ENCODE measurements at places on chromosomes 16 and 17.

DNA sequence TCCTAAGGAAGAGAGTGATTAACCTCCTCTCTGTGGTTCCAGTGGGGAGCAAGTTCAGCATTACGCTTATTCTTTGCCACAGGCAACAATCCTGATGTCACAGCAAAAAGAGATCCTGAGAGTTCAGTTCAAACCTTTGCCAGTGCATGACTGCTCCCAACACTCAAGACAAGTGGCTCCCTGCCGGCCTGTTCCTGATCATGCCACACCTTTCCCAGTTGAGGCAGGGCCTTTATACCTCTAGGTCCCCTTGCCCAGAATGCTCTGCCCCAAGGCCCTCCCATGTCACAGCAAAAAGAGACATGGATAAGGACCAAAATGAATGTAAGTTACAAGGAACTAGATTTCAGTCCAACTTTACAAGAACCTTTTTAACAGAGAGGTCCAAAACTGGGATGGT, 31.0 kb upstream of the ARHGAP23 start:
- DNase-seq: no peak

GRCh38 chr16:2786061-2786825, 1.1 kb downstream of the PRSS33 start:
- no peak for DNase-seq

DNA sequence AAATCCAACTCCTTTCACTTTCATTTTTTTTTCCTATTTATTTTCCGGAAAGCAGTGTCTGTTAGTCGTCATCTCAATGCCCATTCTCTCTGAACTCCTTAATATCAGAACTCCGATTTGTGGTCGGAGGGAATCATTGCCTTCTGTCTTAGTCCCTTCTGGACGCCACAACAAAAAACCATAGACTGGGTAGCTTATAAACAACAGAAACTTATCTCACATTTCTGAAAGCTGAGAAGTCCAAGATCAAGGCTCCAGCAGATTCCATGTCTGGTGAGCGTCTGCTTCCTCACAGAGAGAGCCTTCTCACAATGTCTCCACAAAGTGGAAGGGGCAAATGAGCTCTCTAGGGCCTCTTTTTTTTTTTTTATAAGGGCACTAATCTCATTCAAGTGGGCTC, 296.6 kb upstream of the CDH11 start:
- no peak for DNase-seq

- no peak for DNase-seq
Measured at GRCh38 chr16:11308493-11309283, 27.6 kb upstream of the PRM1 start.

GRCh38 chr17:12765548-12765947, 23.8 kb upstream of the ARHGAP44 start:
- no peak for DNase-seq

DNA sequence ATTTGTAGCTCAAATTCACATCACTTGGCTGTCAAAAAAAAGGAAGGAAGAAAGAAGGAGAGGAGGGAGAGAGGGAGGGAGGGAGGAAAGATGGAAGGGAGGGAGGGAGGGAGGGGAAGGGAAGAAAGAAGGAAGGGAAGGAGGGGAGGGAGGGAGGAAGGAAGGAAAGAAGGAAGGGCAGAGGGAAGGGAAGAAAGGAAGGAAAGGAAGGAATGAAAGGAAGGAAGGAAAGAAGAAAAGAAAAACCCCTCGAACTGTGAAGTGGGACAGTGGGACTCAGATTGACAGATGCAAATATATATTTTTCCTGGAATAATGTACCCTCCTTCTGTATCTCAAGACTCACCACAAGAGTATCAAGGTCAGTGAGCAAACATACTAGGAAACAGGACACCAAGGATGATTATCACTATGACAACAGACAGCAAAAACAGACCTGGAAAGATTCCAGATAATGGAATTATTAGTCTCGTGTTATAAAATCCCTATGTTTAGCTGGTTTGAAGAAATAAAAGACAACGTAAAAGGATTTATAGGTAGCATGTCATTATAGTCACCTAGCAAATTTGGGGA, 24.2 kb upstream of the ABCA3 start:
- no peak for DNase-seq

DNA sequence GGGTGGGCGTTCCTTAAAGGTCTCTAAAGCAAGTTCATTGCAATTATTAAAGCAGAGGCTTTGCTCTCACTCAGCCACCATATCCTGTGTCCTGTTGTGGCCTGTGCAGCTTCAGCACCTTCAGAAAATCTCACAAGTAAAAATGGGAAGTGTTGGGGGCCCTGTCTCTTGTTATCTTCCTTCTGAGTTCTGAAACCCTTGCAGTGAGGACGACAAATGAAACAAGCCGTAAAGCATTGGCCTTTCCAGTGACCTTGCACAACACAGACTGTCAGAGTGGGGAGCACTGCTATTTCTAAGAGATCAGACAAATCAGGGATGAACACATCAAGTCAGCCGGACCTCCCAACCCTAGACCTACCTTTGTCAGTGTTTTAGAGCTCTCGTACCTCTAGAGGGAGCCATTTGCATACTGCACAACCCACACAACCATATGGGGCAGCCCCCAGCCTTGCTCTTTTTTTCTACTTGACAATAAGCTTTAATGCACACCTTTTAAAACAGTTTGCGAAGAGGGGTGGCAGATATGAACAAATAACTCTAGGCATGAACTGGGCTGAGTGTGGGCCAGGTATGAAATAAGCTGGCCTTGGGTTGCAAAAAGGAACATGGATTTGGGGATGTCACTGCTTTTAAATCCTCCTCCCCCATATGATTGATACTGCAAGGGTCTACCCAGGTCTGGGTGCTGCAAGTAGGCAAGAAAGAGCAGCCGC, 89.8 kb downstream of the KATNIP start:
- no peak for DNase-seq

- peak; percentile 24 for DNase-seq
Measured at GRCh38 chr17:81153340-81153803, 11.9 kb upstream of the PVALEF start.

- no peak for DNase-seq
Measured at GRCh38 chr17:44273607-44274006, 5.7 kb upstream of the SLC4A1 start.

DNA sequence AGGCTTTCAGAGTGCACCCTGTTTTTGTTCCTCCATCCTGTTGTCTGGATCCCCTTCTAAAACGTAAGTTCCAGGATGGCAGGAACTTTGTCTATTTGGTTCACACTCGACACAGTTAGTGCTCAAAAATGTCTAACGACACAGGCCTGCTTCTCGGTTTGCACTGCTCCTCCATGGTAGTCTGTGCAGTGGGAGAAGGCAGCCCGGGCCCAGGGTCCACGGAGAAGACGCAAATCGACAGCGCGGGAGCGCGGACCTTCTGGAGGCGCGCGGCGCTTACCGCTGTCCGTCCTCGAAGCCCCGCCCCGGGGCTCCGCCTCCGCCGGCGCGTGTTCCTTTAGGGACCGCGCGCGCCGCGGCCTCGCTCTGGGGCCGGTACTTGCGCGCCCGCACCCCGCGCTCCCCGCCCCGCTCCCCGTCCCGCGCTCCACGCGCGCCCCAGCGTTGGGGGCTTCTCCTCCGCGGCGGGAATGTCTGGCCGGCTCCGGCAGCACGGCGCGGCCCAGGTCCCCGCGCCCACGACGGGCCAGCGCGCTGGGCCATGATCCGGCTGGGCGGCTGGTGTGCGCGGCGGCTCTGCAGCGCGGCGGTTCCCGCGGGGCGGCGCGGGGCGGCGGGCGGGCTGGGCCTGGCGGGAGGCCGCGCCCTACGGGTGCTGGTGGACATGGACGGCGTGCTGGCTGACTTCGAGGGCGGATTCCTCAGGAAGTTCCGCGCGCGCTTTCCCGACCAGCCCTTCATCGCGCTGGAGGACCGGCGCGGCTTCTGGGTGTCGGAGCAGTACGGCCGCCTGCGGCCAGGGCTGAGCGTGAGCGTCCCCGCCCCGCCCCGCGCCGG, at the start of gene NT5M:
NT5M (plus strand) TSS at position 364 of the 837 bp plus-strand sequence; CDS start at position 542, 178 bp downstream.
- DNase-seq: peak; percentile 89

- no peak for DNase-seq
Measured at GRCh38 chr16:87033021-87033471, 284.1 kb downstream of the C16orf95 start.

DNA sequence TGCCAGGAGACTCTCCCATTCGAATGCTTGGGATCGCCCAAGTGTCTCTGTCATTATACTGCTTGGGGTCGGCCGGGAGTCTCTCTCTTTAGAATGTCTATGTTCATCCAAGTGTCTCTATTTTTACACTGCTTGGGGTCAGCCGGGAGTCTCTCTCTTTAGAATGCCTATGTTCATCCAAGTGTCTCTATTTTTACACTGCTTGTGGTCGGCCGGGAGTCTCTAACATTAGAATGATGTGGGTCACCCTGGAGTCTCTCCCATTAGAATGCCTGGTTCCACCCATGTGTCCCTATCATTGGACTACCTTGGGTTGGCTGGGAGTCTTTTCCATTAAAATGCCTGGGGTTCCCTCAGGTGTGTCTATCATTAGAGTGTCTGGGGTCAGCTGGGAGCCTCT, 2230.4 kb downstream of the TP53TG3F start:
- no peak for DNase-seq

Measured in left lung (tissue), 14 donors.